Cortex of kidney (tissue), 1 donor: ENCODE measurements at places on chromosomes 2 and 18.

DNA sequence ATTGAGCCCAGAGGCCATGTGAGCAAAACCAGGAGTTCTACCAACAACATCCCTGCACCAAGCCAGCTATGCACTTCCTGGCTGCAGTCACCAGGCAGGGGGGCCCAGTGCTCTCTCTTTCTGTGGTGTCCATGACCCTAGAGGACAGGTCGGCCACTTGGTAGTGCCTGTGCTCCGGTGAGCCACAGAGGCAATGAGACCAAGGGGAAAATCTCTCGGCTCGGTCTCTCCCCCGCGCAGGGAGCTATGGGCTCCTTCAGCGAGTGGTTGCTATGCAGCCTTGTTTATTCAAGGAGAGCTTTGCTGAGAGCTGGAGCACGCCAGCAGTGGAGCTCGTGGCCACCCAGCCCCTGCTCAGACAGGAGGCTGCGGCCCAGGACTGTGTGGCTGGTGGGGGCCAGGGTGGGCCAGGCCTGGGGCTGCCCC is at the start of gene TOGARAM2:
Gene TOGARAM2 (plus strand): TSS at position 283 of the 426 bp plus-strand sequence. CDS start 13,537 bp downstream, outside the sequence.
- no peak for DNase-seq

DNA sequence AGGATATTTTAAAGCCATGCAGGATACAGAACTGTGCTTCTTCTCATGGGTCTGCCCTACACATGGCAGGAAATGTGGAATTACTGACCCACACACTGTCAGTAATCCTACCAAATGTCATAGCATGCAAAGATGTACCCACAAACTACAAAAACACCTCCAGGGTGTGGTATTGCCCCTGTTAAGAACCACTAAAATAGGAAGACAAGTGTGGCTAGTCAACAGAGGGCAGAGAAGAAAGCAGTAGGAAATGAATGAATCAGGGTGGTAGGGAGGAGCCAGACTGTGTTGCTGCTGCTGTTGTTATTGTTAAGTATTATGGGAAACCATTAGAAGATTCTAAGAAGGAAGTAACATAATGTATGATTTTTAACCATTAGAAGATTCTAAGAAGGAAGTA is 556.7 kb upstream of the ACVR2A start:
- DNase-seq: no peak

DNA sequence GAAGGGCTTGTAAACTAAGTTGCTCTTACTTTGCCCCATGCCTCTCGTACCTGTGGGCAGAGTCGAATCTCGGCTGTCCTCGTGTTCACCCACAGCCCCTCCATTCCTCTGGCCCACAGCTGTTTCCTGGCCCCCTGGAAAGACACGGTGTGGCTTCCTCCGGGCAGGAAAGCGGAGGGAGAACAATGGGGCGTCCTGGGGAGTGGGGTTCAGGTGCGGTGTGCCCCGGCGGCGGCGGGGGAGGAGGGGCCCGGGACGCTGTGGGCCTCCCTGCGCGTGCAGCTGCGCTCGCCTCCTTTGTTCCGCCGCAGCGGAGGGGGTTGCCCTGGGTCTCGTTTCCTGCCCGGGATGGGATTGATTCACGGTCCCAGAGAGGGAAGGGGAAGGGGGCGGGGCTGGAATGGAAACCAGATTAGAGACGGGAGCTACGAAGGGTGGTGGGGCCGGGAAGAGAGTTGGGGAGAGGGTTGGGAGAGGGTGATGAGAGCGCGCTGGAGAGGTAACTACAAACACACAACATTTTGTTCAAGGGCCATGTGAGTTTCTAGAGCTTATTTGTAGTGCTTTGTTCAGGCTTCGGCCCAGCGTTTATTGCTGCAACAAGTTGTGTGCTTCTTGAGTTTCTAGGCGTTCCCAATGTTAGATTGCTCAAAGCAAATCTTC is 796 bp downstream of the MYO1B start:
- no peak for DNase-seq

DNA sequence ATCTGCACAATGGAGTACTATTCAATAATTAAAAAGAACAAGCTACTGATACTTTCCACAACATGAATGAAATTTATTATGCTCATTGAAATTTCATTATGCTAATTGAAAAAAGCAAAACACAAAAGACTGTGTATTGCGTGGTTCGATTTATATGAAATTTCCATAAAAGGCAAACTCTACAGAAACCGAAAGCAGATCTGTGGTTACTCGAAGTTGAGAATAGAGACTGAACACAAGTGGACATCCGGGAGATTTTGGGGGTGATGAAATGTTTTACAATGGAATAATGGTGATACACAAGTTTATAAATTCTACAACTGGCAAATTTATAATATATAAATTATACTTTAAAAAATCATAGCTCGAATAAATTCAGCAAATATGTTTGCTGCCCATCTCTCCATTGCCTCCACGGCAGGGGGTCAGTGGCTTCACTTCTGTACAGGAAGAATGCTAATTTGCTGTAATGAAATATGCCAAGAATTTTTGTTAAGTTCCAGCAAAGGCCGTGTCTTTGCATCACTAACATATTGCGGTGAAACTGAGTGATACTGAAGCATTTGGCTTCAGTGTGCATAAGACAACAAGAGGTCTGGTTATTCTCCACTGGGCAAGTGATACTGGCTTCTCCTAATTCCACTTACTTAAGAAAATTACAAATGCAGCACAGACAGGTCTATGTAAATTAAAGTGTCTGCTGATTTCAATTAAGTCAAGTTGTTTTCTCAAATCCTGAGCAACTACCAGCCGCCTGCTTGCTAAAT is 96.7 kb downstream of the TMEM163 start:
- no peak for DNase-seq

- no peak for DNase-seq
These were observed 72.8 kb downstream of the TMEM18 start for GRCh38 chr2:604385-604784.

- no peak for DNase-seq
These were observed 12.2 kb downstream of the EML6 start for GRCh38 chr2:54735636-54736035.

DNA sequence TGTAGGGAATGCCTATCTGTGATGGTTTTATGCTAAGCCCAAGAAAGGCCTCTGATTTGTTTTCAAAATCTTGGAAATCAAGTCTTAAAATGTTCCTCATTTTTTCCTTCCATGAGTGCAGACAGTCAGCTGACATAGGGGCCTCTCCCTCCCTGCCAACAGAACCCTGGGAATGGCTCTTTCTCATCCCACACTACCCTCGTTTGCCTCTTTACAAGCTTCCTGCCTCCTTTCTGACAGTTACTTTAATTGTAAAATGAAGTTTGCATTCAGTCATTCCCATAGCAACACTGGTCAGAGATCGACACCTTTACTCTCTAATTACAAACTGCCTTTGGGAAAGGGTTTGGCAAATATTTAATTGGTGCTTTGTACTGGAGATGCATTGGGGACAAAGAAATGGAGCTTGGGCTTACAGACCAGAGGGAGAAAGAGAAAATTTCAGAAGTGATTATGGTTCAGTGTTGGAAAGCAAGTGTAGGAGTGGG is 25.4 kb downstream of the KIF5C start:
- no peak for DNase-seq

DNA sequence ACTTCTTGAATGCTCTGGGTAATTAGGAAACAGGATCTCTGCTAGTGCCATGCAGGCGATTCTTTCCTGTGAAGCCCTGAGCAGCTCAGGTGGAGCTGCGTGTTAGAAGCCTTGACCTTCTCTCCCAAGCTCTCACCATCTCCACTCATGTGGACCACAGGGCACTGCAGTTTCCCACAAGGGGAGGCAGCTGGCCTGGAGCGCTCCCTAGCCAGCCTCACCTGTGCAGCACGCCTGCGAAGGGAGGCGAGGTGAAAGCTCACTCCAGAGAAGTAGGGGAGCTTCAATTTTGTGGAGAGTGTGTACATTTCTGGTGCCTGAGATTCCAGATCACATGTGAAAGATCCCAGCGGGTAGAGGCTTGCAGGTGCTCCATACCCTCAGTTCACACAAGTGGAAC is 11.1 kb upstream of the HES6 start:
- no peak for DNase-seq

DNA sequence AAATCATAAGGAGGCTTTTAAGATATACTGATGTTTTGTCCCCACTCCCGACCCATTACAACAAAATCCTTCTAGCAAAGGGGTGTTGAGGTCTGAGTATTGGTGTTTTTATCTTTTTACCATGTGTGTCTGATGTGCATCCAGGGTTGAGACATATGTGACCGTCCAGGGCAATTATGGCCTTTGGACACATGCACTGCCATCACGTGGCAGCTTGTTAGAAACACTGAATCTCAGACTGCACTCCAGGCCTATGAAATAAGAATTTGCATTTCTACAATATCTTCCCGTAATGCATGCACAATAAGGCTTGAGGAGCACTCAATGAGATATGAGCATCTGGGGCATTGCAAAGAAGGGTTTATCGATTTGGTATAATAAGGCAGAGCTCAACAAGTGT is 235.1 kb upstream of the ZNF804A start:
- no peak for DNase-seq

DNA sequence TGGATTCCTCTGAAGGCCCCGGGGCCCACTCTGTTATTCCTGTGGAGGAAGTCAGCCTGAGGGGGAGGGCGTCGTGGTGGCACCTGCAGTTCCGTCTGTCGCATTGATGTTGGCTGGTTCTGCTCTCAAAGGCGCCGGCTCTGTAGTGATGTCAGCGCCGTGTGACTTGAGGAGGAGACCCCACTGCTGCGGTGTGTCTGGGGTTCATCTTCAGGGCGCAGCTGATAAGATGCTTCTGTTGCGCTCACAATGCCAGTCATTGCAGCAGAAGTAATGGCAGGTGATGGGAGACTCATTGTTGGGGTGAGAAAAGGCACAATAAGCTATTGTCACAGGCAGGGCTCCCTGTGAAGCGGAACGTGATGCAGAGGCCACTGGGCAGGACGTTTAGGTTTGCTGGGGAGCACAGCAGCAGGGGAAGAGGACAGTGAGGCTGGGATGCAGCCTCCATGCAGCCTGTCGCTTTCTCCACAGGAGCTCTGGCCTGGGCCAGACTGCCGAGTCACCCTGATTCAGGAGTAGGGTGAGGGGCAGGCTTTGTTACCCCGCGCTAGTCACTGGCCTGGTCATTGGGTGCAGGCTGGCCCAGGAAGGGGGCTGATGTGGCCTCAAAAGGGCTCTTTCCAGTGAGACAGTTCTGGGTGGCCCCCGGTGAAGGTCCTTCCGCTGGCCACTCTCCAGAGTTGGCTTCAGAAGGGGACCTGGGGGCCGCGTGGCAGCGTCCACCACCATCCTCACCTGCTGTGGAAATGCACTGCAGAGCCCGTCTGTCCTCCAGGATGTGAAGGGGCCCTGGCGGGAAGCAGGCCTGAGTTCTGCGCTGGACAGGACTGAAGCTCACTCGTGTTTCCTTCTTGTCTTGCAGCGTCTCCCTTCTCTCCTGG is 42.9 kb downstream of the SH3BP4 start:
- DNase-seq: no peak

- no peak for DNase-seq
These were observed 112.9 kb downstream of the LTBP1 start for GRCh38 chr2:33059471-33060156.

DNA sequence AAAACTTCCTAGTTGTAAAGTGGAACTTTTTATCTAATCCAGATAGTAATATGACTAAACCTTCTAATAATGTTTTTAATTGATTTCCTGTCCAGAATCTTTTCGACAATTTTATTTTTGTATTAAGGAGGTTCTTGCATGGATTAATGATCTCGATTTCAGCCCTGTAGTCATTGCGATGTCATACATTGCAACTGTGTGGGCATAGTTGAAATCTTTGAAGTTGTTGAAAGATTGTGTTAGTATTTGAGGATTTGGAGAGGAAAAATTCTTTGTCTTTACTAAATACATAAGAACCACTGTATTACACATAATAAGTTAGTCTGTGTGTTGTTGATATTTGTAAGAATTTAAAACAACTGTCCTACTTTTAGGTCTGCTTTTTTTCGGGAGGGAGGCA is 31.1 kb downstream of the ACSL3 start:
- DNase-seq: no peak

DNA sequence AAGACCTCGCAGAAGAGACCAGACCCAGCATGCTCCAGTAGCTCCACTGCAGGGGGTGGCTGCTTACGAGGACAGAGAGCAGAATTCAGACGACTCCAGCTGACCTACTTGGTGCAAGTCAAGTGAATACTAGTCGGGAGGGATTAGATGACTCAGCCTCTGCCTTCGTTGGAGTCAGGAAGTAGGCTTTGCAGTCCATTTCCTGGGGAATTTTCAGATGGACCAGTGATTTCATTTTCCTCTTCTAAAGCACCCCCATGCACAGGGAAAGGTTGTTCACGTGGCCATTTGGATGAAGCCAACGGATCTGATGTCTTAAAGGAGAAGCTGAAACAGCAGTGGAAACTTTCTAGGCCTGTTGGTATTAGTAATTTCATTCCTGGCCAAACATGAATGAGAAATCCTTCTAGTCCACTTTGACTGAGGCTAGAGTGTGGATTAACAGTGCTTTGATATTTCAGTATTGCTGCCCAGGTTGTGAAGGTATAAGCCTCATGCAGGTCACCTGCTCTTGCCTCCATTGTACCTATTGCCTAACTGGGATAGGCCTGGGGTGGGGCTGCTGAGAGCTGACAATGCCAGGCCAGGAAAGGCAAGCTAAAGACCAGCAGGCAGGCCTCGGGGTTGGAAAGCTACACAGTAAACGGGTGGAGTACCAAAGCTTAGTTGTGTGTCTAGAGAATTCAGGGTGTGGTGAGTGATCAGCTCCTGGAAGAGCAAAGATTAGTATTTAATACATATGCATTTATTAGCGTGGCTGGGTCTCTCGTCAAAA is 117.6 kb upstream of the FOSL2 start:
- DNase-seq: no peak

GRCh38 chr18:59455728-59456276 is 96.7 kb upstream of the LMAN1 start:
- DNase-seq: no peak

DNA sequence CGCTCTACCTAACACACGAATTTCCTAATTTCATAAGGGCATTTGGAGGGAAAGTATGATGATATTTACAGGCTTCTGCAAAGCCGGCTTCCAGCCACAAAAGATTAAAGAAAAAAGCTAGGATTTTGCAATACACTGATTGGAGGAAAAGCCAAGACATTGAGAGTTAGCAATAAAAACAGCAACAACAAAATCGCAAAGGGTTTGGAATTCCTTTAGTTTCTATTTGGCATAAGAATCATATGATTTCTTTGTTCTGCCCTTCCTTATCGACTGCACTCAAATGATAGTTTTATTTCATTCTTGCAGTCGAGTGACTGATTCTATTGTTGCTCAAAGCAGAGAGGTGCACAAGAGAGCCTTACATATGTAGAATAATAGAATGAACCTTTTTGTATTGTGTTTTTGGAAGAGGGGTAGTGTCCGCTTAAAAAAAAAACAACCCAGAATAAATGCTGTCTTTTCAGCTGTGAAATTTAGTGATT is 3.9 kb upstream of the ZNF532 start:
- DNase-seq: no peak

GRCh38 chr2:212145121-212145520 is 393.5 kb downstream of the ERBB4 start:
- no peak for DNase-seq

DNA sequence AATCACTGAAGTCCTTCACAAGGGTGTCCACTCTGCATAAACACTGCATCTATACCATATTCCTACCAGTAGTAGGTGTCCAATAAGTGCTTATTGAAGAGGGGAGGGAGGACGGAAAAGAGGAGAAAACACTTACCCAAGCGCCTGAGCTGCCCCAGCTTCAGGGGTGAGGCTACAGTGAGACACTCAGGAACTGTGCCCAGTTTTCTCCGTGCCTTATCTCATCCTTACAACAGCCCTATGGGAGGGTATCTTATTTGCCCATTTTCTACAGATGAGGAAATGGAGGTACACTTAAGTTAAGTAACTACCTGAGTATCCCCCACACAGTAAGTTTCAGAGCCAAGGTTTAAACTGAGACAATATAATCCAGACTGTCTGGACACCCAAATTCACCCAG is 41.5 kb downstream of the RNF152 start:
- no peak for DNase-seq
